Activated CD4-positive, alpha-beta T cell treated with anti-CD3 and anti-CD28 coated beads, Interleukin-2, amount 50 U/mL, for 24 hours (primary cell): ENCODE measurements at places on chromosomes 13 and 19.
A peak's percentile ranks its signal among the peaks of the same experiment; 100 is the strongest.

GRCh38 chr13:21228738-21229137 is 52.3 kb downstream of the MRPL57 start:
- DNase-seq = no peak

DNA sequence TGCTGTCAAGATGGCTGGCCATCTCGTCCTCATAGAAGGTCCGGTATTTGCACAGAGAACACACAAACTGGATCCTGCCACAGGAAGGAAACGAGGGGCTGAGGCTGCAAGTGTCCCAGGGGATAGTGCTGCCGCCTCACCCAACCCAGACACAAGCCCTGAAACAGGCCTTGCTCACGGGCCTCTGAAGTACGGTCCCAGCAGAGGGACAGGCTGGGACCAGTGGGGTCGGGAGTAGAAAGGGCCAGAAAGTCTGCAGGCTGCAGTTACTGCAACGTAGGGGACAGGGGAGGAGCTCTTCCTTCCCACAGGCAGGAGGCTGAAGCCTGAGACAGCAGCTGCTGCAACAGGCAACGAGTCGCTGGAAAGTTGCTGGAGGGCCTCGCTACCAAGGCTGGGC is 18.2 kb upstream of the AKAP8 start:
- no peak for DNase-seq

DNA sequence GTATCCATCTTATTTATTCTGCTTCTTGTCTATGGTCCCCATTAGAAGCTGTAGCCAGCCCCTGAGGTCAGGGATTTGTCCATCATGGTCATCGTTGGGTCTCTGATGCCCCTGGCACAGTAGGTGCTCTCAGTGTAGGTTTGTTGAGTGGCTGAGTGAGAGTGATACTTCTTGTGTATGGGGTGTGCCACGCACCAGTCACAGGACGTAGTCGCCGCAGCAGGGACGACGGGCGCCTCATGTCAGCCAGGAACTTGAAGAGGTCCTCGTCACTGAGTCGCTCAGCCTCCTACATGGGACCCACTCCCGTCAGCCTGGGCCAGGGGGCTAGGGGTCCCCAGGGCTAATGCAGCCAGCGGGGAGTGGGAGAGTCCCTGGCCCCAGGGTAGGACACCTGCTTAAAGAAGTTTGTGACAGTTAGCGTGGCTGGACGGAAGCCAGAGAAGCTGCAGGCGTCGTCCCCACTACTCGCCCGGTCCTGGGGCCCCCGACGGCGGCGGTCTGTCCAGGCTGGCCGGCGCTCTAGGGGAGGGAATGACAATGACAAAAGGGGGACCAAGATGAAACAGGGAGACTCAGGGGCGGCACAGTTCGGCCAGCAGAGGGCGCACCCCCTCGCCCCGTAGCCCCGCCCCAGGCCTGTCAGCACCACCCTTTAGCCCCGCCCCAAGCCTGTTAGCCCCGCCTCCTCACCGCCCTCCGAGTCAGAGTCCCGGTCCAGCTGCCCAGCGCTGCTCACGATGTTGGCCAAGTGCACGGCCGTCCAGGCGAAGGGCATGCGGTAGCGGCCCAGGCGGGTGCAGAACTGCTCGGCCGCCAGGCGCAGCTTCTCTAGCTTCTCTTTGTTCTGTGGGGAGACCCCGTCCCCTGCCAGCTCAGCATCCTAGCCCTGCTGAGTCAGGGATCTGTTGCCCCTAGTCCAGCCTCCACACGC is 3.7 kb downstream of the ANGPTL8 start:
- peak; percentile 78 for DNase-seq

DNA sequence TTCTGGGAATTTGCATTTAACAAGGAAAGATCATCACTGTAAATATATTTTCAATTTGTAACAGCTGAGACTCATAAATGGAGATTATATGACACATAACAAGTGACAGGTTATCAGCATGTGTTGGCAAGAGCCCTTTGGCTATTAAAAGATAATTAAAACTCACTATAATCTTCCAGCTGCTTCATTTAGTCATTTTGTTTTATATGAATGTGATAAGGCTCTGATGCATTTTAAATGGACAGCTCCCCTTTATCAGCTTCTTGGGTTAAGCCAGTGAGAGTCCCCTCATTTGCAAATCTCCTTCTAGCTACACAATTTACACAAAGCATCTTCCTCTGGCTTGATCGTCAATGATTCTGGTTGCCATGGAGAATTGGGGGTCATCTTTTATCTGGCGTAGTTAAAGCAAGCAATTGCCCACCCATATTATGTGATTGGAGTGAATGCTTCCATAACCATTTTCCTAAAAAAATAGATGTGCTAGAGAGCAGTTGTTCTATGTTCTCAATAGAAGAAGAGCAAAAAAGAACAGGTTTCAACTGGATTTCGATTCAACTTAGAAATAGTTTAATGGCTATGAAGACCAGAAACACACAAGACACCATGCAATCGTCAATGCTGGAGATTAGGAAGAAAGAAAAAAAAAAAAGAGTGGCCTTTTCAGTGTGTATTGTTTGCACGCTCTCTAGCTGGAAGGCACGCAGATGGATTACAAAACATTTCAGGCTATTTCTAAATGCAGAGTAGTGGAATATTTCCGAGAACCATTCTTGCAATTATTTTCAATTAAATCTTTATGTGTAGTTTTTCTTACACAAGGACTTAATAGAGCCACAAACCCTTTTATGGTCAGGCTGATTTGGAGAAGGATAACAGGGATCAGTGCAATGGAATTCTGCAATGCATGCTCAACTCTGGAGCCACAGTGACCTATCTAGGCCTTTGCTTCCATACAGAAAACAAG is 27.4 kb downstream of the STARD13 start:
- no peak for DNase-seq

GRCh38 chr19:18815673-18816072 is 16.1 kb upstream of the UPF1 start:
- DNase-seq = no peak

GRCh38 chr19:36796714-36796992 is 24.0 kb upstream of the ZNF850 start:
- no peak for DNase-seq

GRCh38 chr19:38718747-38719543 is 25.3 kb downstream of the CAPN12 start:
- no peak for DNase-seq

DNA sequence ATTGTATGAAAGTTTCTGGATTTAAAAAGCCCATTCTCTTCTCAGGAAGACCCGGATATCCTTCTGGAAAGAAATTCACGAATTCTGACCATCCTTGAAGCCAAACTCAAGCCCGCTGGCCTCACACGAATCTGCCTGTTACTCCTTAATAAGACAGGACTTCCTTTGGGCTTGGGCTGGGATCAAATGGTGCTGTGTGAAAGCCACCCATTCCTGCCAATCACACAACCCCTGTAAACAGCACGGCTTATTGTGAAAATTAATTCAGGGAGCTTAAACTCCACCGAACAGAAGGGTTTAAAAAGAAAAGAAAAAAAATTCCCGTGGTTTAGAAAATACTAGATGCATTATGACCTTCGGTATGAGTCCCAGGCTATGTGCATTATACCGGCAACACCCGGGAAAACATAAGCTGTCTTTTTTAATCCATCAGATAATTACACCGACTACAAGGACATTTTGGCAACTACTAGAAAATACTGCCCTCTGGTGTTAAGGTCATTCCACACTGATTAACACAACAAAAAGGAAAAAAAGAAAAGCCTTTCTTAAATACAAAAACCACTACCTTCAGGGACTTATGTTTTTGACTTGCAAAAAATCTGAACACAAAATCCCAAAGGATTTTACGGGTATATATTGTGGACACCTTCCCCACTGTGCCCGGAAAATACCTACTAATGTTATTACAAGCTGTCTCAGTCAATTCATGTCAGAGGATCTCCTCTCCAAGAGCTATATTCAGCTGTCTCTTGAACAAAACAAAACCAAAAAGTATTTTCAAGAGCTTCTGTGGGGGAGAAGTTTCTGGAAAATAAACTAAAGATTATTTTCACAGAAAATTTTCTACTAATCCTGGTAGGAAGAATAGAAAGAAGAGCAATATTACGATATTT is 76.0 kb upstream of the LSM14A start:
- no peak for DNase-seq

GRCh38 chr13:71219698-71220415 is 647.1 kb downstream of the DACH1 start:
- no peak for DNase-seq

DNA sequence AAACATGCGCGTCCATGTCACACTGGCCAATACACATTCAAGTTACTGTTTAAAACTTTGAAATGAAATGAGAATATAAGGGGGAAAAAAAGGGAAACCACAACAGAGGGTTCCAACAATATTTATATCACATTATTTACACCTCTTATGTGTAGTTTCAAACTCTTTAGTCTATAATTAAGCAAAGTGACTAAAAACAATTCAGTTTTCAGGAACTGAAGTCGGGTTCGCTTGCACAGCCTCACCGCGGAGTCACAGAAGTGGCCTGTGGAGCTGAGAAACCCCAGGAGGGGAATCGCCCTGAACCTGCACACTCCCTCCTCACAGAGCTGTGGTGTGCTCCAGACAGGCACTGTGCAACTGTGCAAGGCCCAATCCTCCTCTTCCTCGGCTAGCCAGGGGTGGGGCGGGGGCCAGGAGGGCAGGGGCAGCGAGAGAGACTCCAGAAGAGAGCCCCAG is 75.9 kb downstream of the STK24 start:
- DNase-seq = no peak

GRCh38 chr13:66410314-66410713 is 819.8 kb downstream of the PCDH9 start:
- DNase-seq = no peak

GRCh38 chr13:24627090-24627714 is 53.0 kb upstream of the ATP12A start:
- no peak for DNase-seq

DNA sequence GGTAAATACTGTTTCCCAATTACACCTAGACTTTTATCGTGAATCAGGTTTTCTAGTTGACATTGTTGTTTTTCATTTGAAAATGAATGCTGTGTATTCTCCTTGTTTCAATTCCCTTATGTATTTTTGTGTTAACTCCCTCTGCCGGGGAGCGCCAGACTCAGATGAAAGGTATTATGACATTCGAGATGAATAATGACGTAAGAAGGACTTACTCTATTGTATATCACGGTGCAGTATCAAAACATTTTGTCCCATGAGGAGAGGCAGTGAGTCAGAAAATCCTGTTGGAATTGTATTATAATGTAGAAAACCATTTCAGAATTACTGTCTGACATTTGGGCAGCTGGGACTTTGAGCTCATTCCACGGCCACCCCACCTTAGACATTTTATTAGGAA is 61.6 kb downstream of the LRCH1 start:
- DNase-seq = no peak

DNA sequence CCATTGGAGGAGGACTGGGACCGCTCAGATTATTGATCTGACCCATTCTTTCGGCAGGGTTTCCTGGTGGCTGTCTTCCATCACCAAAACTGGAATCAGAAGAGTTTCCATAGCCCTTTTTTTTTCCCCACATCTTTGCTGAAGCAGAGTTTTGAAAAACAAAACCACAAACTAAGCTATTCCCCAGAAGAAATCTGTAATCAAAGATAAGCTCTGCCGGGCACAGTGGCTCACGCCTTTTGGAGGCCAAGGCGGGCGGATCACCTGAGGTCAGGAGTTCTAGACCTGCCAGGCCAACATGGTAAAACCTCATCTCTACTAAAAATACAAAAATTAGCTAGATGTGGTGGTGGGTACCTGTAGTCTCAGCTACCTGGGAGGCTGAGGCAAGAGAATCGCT is 4.2 kb upstream of the ICAM1 start:
- no peak for DNase-seq

- DNase-seq = no peak
These were observed 733 bp upstream of the ENOX1 start for GRCh38 chr13:43787518-43787891.

- no peak for DNase-seq
These were observed 216.4 kb downstream of the POSTN start for GRCh38 chr13:37382146-37382545.

DNA sequence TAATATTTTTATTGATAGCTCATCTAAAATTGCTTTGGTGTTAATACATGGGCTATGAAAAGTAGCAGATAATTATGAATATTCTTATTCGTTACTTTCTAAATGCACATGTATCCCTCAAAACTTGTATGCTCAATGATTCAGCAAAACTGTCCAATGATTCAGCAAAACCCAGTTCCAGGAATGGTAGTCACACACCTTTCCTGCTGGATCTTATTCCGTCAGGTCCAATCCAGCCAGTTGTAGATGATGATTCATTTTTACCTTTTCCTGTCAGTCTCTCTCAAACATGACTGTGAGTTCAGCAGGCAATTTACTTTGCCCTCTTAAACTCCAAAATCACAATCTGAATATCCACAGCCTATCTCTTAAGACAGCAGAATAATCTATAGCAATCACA is 1082.6 kb downstream of the EFNB2 start:
- DNase-seq = no peak

GRCh38 chr19:48443731-48444128 is 2.1 kb upstream of the GRWD1 start:
- DNase-seq = no peak

DNA sequence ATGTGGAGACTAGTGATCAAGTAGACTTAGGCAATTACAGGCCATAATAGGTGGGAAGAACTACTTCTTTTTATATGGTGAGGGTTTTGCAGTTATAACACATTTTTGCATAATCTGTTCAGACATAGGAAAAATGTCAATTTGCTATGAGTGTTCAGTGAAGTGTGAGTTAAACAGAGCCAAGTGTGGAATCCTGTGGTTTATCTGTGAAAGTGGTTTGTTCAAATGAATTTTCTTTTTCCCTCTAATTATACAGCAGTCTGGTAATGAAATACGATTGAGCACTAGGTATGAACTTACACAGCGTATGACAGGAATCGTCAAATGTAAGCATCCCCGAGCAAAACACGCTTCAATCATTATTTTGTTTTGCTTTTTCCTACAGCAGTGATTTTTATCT is 178.3 kb downstream of the STK24 start:
- DNase-seq = no peak

DNA sequence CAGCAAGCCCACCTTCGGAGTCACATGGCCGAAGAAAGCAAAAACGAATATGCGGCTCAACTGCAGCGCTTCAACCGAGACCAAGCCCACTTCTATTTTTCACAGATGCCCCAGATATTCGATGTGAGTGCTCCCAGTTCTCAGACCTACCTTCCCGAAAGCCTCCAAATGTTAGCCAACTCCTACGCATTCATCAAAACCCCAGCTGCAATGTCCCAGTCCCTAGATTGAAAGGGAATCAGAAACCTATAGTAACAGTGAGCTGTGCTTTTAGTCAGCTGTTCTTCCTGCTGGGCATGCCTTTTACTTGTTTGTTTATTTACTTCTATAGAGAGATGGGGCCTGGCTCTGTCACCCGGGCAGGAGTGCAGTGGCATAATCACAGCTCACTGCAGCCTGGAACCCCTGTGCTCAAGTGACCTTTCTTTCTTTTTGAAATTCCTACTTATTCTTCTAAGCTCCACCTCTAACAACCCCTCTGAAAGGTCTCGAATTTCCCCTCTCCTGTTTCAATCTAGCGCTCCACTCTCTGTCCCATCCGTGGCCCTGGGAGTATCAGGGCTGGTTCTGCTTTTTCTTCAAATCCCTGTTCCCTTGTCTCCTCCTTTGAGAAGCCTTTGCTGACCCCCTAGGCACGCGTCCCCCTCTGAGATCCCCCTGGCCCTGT is 4.4 kb downstream of the TRIP10 start:
- no peak for DNase-seq

- DNase-seq = no peak
These were observed 23.5 kb downstream of the ZNF180 start for GRCh38 chr19:44476559-44477408.
